Prostate gland (tissue), 2 donors: ENCODE measurements at places on chromosomes 2 and 18. TPM values are rescaled to one million over a fixed set of nuclear protein-coding genes. Genes with fewer than 3 reads are reported as not detected.

DNA sequence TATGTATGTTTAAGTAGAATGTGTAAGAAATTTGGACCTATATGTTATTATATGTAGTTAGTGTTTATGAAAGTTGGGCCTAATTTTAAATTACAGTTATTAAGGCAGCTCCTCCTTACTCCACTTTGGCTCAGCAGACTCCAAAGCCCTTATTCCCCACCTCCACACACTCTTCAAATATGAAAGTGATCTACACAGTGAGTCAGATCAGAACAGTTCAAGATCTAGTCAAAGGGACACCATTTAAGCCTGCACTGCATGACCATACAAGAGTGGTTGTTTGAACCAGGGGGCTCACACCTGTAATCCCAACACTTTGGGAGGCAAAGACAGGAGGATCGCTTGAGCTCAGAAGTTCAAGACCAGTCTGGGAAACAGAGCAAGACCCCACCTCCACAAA is 21.2 kb upstream of the PMAIP1 start:
- no peak for DNase-seq

GRCh38 chr2:161990036-161990435 is 84.0 kb downstream of the DPP4 start:
- no peak for DNase-seq

GRCh38 chr2:28425464-28425835 is 32.8 kb downstream of the FOSL2 start:
- no peak for DNase-seq

Gene LPIN1
- total RNA-seq = 57.1 TPM

Gene XPO1
- 65.3 TPM for total RNA-seq

Gene RAB6C
- total RNA-seq = 0.87 TPM

Gene UGT1A10
- not detected for total RNA-seq

Gene SLC38A11
- 3.0 TPM for total RNA-seq

- no peak for DNase-seq
Measured at GRCh38 chr2:48269117-48269822, 260.7 kb upstream of the STON1 start.

DNA sequence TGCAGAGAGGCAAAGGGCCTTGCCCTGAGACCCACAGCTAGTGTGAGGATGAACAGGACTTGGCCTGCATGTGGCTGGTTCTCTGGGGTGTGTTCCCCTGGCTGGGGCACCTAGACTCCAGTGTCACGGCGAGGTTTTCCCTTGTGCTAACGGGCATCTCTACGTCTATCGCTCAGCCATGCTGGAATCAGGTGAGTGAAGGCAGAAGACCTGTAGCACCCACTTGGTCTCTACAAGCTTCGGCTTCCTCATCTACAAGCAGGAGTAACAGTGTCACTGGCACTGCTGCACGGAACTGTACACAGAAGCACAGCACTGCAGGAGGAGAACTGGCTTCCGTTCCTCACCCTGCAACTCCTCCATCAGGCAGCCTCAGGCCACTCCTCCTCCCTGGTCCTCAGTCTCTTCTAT is 30.6 kb downstream of the HS1BP3 start:
- DNase-seq = no peak

Gene ANKRD30BL
- total RNA-seq = 3.0 TPM

- no peak for DNase-seq
Measured at GRCh38 chr2:127421116-127421800, 3.0 kb downstream of the PROC start.

DNA sequence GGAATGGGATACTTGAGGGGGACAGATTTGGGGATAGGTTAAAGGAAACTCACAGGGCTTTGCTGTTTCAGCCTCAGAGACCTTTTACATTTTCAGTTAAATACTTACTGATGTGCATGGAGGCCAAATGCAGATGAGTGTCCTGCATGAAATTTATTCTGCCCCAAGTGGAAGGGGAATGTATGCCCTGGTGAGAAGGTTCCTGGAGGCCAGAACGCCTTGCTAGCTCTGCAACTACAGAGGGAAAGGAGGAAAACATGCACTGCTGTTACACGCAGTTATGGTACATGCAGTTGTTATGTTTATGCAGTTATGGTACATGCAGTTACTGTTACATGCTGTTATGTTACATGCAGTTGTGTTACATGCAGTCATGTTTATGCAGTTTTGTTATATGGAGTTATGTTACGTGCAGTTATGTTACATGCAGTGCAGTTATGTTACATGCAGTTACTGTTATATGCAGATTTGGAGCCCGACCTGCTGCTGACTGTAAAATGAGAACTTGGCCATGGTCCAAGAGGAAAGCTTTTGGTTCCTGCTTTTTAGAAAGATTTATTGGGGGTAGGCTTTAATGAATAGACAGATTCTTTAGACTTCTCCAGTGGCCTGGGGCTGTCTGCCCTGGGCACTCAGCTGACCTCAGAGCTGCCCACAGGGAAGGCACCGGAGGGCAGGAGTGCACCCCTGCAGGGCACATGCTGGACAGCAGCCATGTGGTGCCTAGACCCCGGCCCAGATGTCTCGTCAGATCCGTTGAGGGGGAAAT is 84.1 kb downstream of the LDLRAD4 start:
- no peak for DNase-seq

DNA sequence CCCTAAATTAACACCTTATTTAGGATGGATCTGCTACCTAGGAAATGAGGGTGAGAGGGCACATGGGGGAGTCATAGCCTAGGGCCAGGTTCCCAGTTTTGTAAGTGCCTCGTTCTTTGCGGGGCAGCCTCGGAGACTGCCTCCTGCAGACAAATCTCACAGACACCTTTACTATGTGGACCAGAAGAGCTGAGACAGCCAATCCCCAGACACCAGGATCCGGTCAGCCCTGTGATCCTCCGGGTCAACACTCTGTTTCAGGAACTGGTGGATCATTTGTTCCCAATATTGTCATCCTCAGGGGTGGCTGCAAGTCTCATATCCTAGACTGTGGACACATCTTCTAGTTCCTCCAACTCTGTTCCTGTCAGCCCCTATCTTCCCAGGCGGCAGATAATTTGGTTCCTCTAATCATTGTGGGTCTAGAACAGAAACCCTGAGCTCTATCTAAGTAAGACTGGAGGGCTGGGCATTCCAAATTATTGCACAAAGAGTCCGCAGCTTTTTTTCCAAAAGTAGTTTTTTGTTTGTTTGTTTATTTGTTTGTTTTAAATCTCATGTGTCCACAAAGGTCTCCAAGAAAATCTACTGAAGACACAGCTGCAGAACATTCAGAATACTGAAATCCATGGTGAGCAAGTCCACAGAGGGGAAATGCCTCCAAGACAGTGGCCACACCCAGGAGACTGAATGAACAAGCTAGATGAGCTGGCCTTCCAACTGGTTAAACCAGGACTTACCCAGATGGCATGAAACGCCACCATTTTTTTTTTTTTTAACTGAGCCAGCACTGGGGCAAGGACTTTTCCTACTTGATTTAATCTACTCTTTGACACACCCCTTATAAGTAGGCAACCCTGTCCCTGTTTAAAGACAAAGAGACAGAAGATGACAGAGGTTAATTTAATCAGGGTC is 6.2 kb upstream of the GDF7 start:
- no peak for DNase-seq

GRCh38 chr2:20334605-20335203 is 15.9 kb downstream of the PUM2 start:
- no peak for DNase-seq

DNA sequence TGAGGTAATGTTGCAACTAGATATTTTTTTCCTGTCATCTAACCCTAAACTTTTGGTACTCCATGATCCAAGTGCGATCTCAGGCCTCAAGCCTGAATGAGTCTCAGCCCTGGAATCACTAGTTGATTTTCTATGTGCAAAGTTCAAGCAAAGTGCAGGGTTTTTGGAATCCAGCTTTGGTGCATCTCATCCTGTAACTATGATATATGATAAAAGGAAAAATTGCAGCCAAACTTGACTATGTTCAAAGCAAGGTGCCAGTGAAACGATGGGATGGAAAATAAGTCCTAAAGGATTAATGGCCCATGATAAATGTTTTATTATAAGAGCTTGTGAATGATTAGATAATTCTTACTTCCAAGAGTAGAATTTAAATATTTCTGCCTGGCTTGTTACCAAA is 78.9 kb upstream of the NT5C1B start:
- no peak for DNase-seq

Gene ZNF513
- total RNA-seq = 9.0 TPM

GRCh38 chr18:71079606-71080005 is 790.8 kb downstream of the SOCS6 start:
- no peak for DNase-seq

GRCh38 chr2:239920693-239921365 is 104.3 kb downstream of the NDUFA10 start:
- DNase-seq = no peak

Gene SNORC
- total RNA-seq = 8.0 TPM

Gene KCNK3
- 14.5 TPM for total RNA-seq

GRCh38 chr2:171281110-171281509 is 120.4 kb upstream of the TLK1 start:
- DNase-seq = no peak

- DNase-seq = no peak
Measured at GRCh38 chr18:7848054-7848412, 280.9 kb downstream of the PTPRM start.

DNA sequence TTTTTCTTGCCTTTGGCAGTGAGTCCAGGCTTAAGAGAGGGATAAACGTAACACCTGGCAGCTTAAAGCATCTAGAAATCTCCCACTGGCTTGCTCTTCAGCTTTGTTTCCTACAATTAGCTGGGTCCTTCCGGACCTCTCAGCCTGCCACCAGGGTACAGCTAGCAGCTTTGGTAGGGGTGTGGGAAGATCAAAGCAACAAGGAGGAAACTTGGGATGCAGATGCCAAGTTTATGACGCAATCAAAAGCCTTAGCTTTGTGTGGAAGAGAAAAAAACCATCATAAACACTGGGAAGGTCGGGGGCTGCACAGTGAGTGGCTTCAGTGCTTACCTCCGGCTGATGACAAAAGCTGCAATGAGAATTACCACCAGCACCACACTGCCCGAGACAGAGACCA is 116.9 kb downstream of the EPHA4 start:
- no peak for DNase-seq

Gene C2orf66
- not detected for total RNA-seq

Gene ZNF514
- total RNA-seq = 19.1 TPM

GRCh38 chr18:68608851-68609490 is 105.9 kb downstream of the TMX3 start:
- no peak for DNase-seq

Gene ANKRD62
- total RNA-seq = 4.3 TPM

Gene ZEB2
- 80.4 TPM for total RNA-seq

- DNase-seq = no peak
Measured at GRCh38 chr2:88038263-88039105, 17.1 kb downstream of the KRCC1 start.

Gene LYG1
- 0.32 TPM for total RNA-seq

GRCh38 chr18:49884959-49885358 is 71.6 kb upstream of the ACAA2 start:
- no peak for DNase-seq

Gene HAAO
- 14.0 TPM for total RNA-seq

Gene MALL
- total RNA-seq = 40.1 TPM

DNA sequence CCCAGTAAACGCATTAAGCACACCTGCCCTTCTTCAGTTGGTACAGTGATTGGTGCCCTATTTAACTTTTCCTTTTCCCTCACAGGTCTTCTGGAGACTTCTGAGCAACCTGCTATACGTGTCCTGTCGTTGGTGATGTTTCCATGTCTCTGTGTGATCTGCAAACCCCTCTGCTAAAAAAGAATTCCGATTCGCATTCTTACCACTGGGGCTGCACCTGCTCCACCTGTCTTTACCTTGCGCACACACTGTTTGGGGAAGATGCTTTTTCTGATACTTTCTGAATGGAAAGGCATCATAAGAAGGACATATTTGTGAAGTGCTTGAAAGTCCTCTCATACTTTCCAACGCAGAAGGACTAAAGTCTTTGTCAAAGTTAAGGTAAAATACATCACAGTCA is 323.9 kb upstream of the SOX11 start:
- no peak for DNase-seq

GRCh38 chr2:231296401-231296974 is 98.1 kb downstream of the ARMC9 start:
- no peak for DNase-seq

DNA sequence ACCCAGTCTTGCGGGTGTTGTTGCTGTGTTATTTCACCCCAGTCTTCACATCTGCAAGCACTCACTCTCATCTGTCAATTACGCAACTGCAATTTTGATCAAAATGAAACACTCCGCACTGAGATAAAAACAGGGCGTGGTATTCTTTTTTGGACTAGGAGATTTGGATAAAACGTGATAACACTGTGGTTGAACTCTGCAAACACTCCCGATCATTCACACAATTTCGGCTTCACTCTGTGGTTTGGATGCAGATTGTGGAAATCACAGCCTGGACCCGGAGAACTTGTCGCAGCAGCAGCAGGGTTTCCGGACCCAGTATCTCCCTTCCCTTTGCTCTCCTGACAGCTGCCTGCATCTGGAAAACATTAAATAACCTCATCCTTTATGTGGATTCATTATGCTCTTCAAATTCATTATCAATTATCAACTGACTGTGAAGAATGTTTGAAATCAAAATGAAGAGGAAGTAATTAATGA is 49.4 kb upstream of the APCDD1 start:
- DNase-seq = no peak

Gene VIT
- 10.7 TPM for total RNA-seq

- no peak for DNase-seq
Measured at GRCh38 chr2:182610231-182610630, 105.8 kb upstream of the DNAJC10 start.

DNA sequence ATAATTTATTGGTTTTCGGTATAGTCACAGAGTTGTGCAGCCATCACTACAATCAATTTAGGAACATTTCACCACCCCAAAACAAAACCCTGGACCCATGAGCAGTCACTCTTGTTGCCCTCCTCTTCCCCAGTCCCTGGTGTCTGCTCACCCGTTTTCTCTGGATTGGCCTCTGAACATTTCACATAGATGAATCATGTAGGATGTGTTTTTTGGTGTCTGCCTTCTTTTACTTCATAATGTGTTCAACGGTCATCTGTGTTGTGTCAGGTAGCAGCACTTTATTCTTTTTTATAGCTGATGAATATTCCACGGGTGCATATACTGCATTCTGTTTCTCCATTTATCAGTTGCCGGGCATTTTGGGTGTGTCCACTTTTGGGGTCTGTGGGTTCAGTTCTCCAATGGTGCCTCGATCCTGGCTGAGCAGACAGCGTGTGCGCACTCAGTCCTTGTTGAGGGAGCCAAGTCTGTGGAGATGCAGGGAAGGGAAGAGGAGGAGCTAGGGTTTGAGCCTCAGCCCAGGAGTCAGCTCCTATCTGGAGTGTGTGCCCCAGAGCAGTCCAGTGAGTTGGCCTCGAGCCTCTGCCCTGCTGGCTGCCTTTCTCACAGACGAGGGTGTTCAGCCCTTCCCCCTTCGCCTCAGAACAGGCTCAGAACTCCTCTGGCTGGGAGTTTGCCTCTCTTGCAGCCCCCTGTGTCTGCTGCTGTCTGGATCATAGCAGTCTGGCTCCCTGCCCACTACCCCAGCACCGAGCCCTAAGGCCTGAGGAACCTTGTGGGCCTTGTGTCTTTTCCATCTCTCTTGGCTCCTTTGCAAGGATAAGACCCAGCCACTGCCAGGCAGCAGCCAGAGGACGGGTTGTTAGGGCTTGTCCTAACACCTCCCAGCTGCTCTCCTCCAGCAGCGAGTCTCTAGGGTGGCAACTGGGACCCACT is 18.0 kb downstream of the C2orf74 start:
- DNase-seq = peak; percentile 29

Gene ARHGAP25
- total RNA-seq = 6.2 TPM

Gene SGO2
- total RNA-seq = 8.0 TPM
